A549 treated with CpdA at 1 μM for 4 hours (cell line): ENCODE measurements at places on chromosomes 2 and 18. TPM values are rescaled to one million over a fixed set of nuclear protein-coding genes. Genes with fewer than 3 reads are reported as not detected.

SP140L gene
- 3.3 to 4.4 TPM (median 4.0 TPM) in 5 replicates for total RNA-seq

RESP18 gene
- not detected in 5 replicates for total RNA-seq

GPBAR1 gene
- 0.07 to 0.17 TPM (median 0.15 TPM) in 5 replicates for total RNA-seq

VSNL1 gene
- total RNA-seq: not detected in 5 replicates

POTEC gene
- total RNA-seq: not detected in 5 replicates

CYBRD1 gene
- total RNA-seq: 26.3 to 37.3 TPM (median 34.4 TPM) in 5 replicates

PTPRN gene
- total RNA-seq: 0.86 to 2.1 TPM (median 0.92 TPM) in 5 replicates

GAD1 gene
- total RNA-seq: 0.20 to 0.98 TPM (median 0.66 TPM) in 5 replicates

CCL20 gene
- 1.8 to 4.4 TPM (median 2.7 TPM) in 5 replicates for total RNA-seq

MYO1B gene
- 69.5 to 91.3 TPM (median 72.4 TPM) in 5 replicates for total RNA-seq

PELI1 gene
- total RNA-seq: 1.2 to 1.5 TPM (median 1.2 TPM) in 5 replicates

ELOA2 gene
- not detected in 5 replicates for total RNA-seq

BZW1 gene
- total RNA-seq: 345 to 728 TPM (median 398 TPM) in 5 replicates

TMEM178A gene
- 0.06 to 0.14 TPM in 2 of 5 replicates, not detected in the others for total RNA-seq

ATP5F1A gene
- total RNA-seq: 301 to 334 TPM (median 318 TPM) in 5 replicates

GKN1 gene
- 0.49 to 0.73 TPM (median 0.64 TPM) in 5 replicates for total RNA-seq

EN1 gene
- total RNA-seq: 0.60 to 1.1 TPM (median 0.94 TPM) in 5 replicates

SIX3 gene
- total RNA-seq: 0.24 to 0.66 TPM (median 0.47 TPM) in 5 replicates
